ENCODE measurements at places on chromosomes 12 and 14. TPM values are rescaled to one million over a fixed set of nuclear protein-coding genes. Genes with fewer than 3 reads are reported as not detected.

DNA sequence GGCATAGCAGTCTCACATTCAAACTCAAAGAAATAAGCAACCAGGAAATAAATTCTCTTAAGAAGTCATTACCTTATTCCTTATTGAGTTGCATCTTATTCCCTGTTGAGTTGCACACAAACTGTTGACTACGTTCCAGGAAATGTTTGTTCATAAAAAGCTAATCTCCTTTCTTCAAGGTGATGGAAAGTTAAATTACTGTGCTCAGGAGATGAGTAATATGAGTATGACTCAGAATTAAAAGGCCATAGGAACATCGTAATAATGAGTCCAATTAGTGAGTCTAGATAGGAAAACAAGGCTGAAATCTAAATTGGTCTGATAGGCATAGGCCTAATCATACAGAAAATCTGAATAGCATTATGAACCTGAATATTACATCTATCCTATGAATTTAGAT is 203.1 kb downstream of the SLC2A13 start:
- no peak for DNase-seq

Gene HOXC4
- total RNA-seq, result 0.14 TPM

Gene SPRING1
- 36.1 TPM for total RNA-seq

Gene ACOT6
- not detected for total RNA-seq

Gene CD163L1
- not detected for total RNA-seq

Gene CACNA2D4
- total RNA-seq, result 6.2 TPM

DNA sequence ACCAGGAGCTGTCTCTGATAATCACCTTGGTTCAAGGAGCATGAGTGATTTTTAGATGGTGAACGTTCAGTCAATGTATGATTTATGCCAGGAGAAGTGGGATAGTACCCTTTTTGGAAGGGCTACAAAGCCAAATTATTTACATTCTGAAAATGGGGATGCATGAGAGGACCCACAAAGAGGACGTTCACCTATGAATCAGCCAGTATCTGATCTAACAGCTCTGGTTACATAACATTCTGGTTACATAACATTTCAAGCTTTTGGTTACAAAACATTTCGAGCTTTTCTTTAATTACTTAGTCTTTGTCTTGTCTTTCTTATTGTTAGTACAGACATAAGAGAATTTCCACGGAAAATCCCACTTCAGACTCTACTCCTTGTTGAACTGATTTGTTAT is 68.8 kb downstream of the SLCO1A2 start:
- no peak for DNase-seq

Gene RFX4
- total RNA-seq, result not detected

DNA sequence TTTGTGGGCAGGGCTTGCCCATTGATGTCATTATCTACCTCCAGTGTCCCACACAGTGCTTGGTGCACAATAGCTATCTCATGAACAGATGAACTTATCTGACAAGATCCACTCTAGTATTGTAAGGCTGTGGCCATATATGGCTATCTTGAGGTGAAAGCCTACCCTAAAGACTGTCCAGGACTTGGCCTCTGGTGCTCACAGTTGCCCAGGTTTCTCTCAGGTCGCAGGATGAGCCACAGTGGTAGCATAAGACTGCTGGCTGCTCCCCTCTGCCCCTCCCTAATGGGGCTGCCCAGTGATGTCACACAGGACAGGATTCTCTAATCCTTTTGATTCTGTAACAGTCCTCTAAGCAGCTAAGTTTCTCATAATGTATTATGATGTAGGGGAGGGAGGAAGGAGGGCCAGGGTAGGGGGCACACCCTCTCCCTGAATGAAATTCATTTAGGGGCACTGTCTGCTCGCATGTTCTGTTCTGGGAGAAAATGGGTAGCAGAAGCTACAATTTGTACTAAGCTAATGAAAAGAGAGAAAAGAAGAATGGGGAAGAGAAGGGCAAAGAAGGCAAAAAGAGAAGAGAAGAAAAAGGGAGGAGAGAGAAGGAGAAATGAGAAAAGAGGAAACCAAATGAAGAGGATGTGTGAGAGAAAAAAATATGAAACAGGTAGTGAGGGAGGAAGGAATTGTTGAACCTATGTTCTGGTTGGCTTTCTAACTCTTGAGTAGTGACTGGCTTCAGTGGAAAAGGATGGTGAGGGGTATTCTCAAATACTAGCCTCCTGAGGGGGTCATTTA is 3.4 kb upstream of the PPM1A start:
- DNase-seq, result no peak

GRCh38 chr12:30847259-30847658 is 79.3 kb upstream of the TSPAN11 start:
- peak; percentile 13 for DNase-seq

Gene KLRC1
- total RNA-seq, result 0.21 TPM

DNA sequence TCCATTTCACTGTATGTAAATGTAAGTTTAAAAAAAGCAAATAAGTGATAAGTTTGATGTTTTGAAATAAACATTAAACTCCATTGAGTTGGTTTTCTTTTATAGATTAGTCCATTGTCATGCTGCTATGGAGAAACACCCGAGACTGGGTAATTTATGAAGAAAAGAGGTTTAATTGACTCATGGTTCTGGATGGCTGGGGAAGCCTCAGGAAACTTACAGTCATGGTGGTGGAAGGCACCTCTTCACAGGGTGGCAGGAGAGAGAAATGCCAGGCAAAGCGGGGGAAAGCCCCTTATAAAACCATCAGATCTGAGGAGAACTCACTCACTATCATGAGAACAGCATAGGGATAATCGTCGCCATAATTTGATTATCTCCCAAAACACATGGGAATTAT is 48.4 kb upstream of the OXA1L start:
- DNase-seq, result no peak

- no peak for DNase-seq
Observed at GRCh38 chr12:100216337-100216736, 15.7 kb downstream of the ACTR6 start.

- DNase-seq, result no peak
Observed at GRCh38 chr12:126346087-126346486, 1280.9 kb downstream of the AACS start.

DNA sequence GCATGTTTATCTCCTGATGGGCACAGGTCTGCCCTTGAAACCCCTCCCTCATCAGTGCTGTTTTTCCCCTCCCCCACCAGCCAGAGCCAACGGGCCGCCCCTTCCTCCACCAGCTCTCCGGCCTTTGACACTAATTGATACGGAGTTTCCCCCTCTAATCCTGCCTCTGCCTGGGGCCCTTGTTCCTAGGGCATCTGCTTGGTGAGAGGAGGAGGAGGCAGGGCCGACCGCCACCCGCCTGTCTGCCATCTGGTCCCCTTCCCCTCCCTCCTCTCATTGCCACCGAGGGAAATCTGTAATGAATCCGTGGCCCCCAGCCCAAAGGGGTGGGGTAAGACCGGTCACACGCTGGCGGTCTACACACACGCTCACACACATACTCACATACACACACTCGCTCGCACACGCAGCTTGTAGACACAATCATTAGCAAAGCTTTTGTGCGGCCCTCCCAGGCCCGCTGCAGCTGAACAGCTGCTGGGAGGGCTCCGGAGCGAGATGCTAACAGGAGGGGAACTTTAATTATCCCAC is 27.4 kb downstream of the SRRM4 start:
- no peak for DNase-seq

- DNase-seq, result no peak
Observed at GRCh38 chr12:66055837-66056319, 74.7 kb downstream of the LLPH start.

DNA sequence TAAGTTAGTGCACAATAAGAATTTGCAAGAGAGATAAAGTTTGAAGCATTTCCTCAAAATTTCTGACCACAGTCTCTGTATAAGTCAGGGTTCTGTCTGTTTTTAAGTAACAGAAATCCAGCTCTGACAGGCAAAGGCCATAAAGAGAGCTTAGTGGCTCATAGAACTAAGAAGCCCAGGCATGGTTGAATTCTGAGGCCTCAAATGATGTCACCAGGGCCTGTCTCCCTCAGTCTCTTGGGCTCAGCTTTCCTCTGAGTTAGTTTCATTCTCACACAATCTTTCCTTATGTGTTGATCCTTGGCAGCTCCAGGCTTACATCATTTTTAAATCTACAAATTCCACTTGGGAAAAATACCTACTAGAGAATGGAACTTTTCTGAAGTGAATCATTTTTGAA is 173.4 kb upstream of the ATP2B1 start:
- no peak for DNase-seq

Gene GEMIN2
- total RNA-seq, result 22.1 TPM

DNA sequence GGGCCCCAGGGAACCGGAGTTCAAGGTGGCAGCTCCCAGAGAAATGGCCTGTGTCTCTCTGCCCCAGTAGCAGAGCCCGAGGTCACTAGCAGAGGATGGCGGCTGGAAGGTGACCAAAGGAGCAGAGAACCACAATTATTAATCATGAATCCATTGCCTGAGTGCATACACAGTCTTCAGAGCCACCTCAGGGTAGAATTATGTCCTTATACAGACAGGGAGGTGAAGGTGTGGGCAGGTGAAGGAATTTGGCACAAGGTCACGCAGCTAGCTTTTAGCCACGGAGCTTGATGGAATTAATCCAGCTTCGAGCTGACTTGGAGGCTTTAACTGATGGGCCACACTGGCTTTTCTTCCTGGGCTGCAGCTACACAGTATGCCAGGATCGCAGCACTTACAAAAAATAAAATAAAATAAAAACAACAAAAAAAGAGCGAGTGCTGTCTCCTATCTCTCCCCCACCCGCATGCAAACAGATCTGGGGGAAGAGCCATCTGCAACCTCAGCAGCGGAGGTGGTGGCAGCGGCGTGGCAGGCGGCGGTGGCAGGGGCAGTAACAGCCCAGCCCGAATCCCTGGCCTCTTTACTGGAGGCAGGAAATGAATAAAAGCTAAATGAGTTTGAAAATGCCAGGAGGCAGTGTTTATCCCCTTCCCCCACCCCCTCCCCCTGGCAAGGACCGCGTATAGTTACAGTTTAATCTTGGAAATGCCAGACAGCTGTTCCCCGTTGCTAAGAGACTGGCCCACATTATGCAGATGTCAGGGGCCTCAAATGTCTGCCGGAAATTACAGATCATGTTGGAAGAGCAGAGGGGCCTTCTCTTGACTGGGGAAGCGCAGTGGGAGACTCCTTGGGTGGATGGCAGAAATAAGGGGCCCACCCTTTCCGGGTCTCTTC is 93.5 kb downstream of the LRRC74A start:
- no peak for DNase-seq

GRCh38 chr14:72513965-72514659 is 379.8 kb downstream of the DPF3 start:
- no peak for DNase-seq

- DNase-seq, result no peak
Observed at GRCh38 chr12:53941187-53941586, 2.6 kb downstream of the HOXC13 start.

GRCh38 chr14:58082491-58083098 is 69.4 kb downstream of the ARMH4 start:
- no peak for DNase-seq

DNA sequence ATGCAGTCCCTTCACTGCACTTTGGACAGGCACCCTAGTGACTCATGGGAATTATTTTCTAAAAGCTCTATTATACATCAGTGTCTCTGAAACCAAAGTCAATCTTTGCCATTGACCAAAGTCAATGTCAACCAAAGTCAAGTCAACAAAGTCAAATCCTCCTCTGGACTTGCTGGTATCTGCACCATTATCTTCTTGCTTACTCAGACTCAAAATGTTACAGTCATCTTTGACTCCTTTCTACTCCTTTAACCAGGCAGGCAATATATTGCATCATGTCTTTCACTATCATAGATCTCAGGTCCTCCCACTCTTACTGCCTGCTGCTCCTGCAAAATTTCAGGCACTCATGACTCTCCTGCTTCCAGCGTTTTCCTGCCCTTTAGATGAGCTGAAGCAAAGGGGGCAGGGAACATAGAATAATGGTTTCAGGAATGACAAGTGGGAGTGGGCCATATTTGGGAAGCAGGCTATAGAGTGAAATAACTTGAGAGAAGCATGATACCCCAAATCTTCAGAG is 39.2 kb downstream of the IGF1 start:
- DNase-seq, result no peak

GRCh38 chr14:60094306-60094897 is 2.7 kb downstream of the PCNX4 start:
- no peak for DNase-seq

Gene LYZ
- not detected for total RNA-seq

DNA sequence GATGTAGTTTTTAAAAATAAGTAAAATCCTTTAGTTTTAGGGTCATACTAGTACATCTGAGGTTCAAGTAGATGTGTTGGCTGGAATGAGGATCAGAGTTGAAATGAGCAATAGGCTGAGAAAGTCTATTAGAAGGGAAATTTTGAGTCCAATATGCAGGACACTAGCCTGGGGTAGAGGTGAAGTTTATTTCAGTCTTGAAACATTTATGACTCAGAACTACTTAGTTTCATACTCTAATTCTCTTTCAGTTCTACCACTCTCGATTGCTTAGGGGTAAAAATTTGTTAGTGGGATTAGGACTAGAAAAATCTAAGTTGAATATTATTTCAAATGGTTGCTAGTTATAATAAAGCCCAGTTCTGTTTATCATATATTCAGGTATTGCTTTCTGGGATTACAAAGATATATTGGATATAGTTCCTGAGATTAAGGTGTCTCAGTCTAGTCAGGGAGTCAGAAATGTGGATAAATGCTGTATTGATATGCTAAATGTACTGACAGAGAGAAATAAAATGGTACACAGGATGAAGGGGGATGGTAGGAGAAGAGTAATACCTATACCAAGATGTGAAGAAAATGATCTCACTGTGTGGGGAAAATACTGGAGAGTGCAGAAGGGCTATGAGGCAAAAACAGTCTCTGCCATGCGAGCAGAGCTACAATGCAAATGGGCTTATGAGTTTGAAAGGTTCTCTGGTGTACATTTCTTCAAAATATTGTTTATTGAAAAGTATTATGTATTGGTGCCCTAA is 395.8 kb upstream of the FBXO33 start:
- no peak for DNase-seq

GRCh38 chr14:60862283-60862682 is 118.6 kb downstream of the TRMT5 start:
- no peak for DNase-seq

GRCh38 chr12:58819345-58819744 is 101.0 kb downstream of the LRIG3 start:
- DNase-seq, result no peak

GRCh38 chr12:84637926-84638325 is 274.7 kb downstream of the SLC6A15 start:
- no peak for DNase-seq

Gene DIP2B
- total RNA-seq, result 29.1 TPM

DNA sequence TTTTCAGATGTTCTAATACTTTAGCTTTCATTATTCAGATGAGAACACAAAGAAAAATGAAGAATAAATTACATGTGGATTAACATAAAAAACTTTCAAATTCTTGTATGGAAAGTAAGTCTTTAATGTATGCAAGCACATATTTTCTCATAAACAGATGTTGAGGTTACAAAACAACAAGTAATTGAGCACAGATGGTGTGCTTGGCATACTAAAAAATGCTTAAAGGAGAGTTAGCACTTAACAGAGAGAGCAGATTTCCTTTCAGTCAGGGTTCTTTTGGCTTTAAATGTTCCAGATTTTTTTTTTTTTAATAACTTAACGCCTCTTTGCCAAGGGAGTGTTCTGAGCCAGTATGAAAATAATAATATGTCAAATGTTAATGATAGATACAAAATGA is 96.0 kb downstream of the RASSF9 start:
- DNase-seq, result no peak

GRCh38 chr14:104304451-104305351 is 166.3 kb downstream of the KIF26A start:
- DNase-seq, result no peak

Gene KTN1
- total RNA-seq, result 137 TPM

Gene KRT8
- total RNA-seq, result 0.25 TPM

- no peak for DNase-seq
Observed at GRCh38 chr12:115835445-115835844, 442.0 kb downstream of the MED13L start.

- DNase-seq, result no peak
Observed at GRCh38 chr12:111759991-111760390, 6.7 kb upstream of the ALDH2 start.

Gene PTPRR
- not detected for total RNA-seq
